ENCODE measurements at places on chromosomes 7 and 10.

- no peak for DNase-seq
Observed at GRCh38 chr7:98785929-98786571, 83.8 kb downstream of the TMEM130 start.

DNA sequence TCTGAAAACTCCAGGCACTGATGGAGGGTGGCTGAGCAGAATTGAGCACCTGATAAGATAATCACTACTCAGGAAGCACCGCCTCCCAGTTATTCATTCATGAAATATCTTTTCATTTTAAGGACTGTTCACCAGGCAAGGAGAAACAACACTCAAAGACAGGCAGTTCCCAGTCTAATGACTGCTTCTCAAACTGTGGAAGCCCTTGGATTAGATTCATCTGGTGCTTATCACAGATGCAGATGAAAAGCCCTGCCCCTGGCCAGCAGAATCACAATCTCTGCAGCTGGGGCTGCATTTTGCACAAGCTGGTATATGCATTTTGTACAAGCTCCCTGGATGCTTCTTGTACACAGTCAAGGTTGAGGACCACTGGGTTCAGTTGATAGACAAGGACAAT, 109.7 kb downstream of the ELMO1 start:
- DNase-seq, result no peak

- DNase-seq, result no peak
Observed at GRCh38 chr10:111083222-111084095, 6.6 kb downstream of the ADRA2A start.

GRCh38 chr7:29565224-29565630, 1.6 kb downstream of the PRR15 start:
- no peak for DNase-seq

DNA sequence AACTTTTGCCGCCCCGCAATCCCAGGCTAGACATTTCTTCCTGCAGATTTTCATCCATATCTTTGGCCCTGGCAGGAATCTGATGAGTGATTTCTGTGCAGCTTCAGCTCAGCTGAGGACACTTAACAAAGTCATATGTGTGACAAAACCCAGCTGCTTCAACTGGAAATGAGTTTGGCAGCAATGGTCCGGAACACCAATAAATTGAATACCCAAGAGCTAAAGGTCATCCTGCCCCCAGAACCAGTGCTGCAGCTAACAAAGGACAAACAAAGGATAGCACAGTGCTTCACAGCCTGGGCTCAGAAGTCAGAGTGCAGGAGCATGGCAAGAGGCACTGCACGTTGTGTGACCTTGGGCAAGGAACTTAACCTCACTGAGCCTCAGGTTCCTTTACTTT, 40.0 kb upstream of the TRIL start:
- DNase-seq, result no peak

DNA sequence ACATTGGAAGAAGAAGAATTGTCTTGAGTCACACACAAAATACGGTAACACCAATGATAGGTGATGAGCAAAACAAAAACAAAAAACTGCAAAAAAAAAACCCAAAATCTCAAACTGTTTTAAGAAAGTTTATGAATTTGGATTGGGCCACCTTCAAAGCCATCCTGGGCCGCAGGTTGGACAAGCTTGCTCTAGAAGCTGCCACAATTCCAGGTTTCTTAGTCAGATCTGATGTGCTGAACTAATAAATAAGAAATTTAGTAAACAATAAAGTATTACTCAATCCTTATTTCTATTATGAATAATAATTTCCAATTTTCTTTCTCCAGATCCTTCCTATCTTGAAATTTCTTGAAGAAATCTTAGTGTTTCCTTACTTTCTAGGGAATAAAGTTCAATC, 10.0 kb downstream of the WASL start:
- no peak for DNase-seq

- no peak for DNase-seq
Observed at GRCh38 chr7:148374396-148375259, 215.9 kb upstream of the C7orf33 start.

DNA sequence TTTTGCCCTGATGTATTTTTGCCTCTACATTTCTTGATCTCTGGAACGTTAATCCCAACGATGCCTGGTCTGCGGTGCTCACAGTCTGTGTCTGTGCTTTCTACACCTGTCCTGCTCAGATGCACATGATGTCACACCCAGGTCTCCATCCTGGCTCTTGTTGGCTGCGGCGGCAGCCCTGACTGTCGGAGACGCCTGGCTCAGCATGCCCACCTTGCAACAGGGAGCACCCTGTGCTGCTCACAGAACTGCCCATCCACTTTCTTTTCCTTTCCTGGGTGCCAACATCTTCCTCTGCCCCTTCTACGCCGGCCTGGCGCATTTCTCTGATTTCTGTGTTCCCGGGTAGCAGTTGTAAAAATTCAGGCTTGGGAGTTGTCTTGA, 106.2 kb downstream of the CUX1 start:
- no peak for DNase-seq

DNA sequence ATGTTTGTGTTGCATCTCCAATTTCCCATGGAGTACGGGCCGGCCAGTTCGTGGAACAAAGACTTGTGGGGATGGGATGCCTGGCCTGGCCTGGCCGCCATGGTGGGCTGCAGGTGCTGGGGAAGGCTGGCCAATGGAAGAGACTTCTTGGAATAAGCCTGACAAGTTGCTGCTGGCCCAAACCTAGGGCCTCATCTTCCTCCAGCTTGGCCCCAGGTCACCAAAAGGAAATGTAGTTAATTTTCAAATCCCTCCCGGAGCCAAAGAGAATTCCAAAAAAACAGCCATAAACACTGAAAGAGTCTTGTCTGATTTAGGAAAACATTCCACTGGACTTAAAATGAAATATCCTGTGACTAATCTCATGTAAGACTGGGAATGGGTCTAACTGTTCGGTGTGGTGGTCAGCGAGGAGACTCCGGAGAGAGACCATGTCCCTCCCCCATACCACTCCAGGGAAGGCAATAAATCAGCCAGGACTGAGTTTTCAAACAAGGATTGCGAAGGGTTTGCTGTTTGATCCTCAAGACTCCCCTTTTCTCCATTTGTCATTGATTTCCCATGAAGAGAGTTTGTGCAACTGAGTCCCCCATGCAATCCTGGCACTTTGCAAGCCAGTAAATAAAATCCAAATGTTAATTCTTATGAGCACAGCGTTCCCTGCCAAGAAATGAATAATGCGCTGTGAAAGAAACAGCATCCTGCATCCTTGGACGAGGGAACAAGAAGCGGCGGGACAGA, 128.7 kb upstream of the HABP2 start:
- no peak for DNase-seq

DNA sequence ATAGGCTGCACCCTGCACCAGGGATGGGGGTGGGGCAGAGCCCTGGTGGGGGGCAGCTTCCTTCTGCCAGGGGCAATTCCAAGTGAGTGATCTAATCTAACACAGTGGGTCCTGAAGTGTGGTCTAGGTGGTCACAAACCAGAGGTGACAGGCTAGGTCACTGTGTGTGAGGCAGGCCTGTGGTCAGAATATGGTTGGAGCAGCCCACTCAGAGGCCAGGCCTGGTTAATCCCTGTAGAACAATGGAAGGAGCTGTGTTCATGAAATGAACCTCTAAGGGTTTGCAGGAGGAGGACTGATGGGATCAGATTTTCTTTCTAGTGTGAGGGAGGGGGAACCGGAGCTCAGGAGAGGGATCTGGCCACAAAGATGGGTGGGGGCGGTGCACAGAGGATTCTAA, 10.0 kb upstream of the TSPAN14 start:
- DNase-seq, result no peak

DNA sequence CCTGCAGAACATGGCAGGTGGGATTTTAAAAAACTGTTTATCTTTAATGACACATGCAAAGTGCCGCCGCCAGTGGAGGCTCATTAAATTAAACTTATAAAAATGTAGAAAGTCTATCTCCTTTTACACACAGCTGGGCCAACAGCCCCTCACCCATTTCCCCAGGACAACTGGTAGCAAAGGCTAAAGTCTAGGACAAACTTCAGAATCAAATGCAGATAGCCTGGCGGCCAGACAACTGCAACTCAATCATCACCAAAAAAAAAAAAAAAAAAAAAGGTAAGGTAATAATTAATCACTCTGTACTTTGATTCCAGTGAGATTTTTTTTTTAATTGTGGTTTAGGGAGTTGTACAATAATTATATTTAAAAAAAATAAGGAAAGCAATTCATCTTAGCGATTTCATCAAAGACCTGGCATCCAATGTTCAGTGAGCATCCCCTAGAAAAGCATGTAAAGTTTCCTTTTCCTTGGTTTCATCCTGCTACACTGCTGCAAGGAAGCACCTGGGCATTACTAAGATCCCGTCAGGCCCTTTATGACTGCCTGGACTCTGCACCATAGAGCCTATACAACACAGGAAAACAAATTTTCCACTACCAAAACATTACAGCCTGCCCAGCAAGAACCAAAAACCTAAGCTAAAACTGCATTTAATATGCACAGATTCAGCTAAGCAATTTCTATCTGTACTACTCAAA, 98.5 kb downstream of the GRB10 start:
- no peak for DNase-seq

DNA sequence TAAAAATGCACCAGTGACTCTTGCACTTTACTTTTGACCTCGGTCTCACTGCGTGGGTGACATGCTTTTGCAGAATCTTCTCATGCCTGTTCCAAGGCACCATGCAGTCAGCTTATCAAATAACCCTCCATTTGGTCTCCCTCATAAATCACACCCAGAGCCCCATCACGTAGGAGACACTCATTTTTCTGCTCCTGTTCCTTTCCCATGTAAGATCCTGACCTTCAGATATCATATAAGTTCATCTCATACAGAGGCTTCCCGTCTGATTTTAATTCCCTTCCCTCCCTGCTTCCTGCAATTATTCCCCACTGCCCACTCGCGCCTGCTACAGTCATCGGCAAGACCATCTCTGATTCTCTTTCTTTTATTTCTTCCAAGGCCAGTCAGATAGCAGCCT, 1226.3 kb upstream of the AUTS2 start:
- DNase-seq, result no peak

- no peak for DNase-seq
Observed at GRCh38 chr10:84696610-84697009, 368.2 kb downstream of the CCSER2 start.

DNA sequence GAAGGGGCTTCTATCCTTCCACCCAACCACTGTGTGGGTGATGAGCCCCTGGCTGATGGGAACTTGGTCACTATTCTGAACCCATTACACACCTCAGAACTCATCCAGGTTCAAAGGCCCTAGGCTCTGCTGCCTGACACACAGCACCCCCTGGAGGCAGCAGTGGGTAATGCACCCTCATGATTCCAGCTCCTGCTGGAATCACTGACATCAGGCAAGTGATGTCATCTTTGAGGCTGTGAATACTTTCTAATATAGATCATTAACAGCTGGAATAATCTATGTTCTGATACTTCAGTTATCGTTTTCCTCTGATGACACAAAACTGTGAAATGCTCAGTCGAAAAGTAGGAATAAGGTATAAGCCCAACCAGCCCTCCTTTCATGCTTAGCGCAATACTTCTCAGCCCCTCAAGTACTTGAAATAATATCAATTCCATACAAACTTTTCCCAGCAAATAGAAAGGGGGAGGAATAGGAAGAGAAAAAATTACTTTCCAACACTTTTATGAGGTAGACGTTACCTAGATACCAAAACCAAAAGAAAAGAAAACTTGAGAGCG, 7.5 kb upstream of the RBP3 start:
- DNase-seq, result no peak

DNA sequence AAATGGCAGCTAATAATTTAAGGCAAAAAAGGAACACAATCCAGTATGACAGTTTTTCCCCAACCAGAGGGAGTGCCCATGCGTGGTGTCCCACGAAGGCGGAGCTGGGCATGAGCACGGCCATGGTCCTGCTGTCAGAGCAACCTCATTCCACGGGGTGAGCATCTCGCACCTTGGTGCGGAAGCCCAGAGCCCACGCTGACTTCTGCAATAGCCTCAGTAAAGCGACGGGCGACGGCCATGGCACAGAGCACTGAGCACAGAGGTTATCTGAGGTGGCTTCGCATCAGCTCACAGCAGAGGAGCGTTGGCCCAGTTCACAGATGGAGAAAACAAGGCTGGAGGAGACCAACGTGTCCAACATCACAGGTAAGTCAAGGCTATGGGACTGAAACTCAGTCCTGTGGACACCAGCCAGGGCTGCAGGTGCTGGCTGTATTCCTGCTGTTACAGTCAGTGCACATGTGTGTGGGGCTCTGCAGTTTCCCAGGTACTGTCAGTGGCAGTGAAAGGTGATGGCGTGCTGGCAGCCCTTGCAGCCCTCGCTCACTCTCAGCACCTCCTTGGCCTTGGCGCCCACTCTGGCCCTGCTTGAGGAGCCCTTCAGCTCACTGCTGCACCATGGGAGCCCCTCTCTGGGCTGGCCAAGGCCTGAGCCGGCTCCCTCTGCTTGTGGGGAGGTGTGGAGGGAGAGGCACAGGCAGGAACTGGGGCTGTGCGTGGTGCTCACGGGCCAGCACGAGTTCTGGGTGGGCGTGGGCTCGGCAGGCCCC, 525.6 kb downstream of the PTPRN2 start:
- no peak for DNase-seq

GRCh38 chr7:117249696-117250095, 73.2 kb downstream of the WNT2 start:
- no peak for DNase-seq

GRCh38 chr7:76056241-76056640, 8.3 kb downstream of the MDH2 start:
- no peak for DNase-seq

GRCh38 chr7:26681819-26682418, 182.5 kb downstream of the SKAP2 start:
- no peak for DNase-seq

GRCh38 chr10:34758447-34758996, 56.6 kb downstream of the PARD3 start:
- no peak for DNase-seq

- no peak for DNase-seq
Observed at GRCh38 chr7:17552952-17553351, 254.5 kb downstream of the AHR start.

DNA sequence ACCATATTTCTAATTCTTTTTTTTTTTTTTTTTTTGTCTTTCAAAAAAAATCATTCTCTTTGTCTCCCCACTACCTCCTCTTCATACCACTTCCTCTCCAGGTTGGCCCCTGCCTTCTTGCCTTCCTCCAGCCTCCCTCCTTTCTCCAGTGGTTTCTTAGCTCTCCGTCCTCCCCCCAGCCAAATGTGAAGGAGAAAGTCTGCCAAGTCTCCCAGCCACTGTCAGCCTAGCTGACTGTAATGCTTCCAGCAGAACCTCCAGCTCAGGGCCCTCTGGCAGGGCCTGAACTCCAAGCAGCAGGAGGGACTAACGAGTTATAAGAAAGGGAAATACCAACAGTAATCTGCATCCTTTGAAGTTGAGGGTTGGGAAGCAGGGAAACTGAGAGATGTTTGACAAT, 35.5 kb upstream of the BICC1 start:
- DNase-seq, result no peak

- no peak for DNase-seq
Observed at GRCh38 chr7:16357921-16358320, 63.4 kb downstream of the CRPPA start.
